Activated naive CD8-positive, alpha-beta T cell treated with anti-CD3 and anti-CD28 coated beads, Interleukin-2, amount 10 ng/mL, durations not matched to agents 7 days and 5 days (primary cell): ENCODE measurements at places on chromosomes 6 and 20. TPM values are rescaled to one million over a fixed set of nuclear protein-coding genes. Genes with fewer than 3 reads are reported as not detected.

DNA sequence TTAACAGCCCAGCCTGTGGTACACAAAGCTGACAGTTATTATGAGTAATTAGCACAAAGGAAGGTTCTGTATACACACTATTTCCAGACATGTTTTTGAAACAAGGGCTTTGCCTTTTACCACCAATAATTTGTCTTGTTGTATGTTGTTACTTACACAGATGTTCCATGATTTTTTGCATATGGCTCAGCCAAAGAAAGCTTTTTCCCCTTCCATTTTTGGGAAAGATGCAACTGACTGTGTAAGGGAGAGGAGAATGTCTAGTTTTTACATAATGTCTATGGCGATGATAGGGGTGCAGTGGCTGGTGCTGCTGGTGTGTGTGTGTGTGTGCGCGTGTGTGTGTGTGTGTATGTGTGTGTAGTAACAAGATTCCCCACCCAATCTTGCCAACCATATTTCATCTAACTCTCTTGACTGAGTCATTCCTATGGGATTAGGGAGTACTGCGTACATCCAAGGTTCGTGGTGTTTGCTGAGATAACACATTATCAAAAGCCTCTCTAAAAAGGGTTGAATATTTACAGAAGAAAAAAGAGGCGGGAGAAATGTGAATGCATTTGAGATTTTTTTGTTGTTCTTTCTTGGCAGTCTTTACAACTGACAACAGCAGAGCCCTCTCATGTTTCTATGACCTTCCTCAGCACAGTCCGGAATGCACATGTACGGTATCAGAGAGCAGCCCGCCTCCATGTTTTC is 192.2 kb downstream of the GMPR start:
- no peaks in the 10 kb centered on the region for H3K27me3 ChIP-seq
- H3K4me1 ChIP-seq, result peaks cover 17% of the 10 kb centered on the region
- no peak overlapping the region for H3K27ac ChIP-seq
- no peak for DNase-seq
- H3K36me3 ChIP-seq, result peaks cover 20% of the 10 kb centered on the region

DNA sequence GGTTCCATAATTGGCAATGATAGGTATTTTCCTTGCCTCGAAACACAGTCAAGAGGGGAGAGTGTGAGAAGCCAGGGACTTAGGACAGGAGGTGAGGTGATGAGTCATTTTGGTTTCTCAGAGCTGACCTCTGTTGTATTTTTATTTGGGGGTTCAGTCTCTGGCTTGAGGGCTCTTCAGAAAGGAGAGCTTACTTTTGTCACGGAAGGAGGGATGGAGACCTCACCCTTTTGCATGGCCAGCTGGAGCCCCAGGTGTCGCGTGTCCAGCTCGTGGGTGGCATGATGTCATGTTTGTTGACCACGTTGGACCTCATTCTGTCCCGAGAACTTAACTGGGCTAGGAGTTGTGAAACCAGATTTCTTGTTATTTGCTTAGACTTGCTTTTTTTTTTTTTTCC is 293.9 kb downstream of the QKI start:
- no peaks in the 10 kb centered on the region for H3K36me3 ChIP-seq
- no peak overlapping the region for H3K27ac ChIP-seq
- peaks cover 9% of the 10 kb centered on the region for H3K27me3 ChIP-seq
- H3K4me3 ChIP-seq, result no peak overlapping the region
- H3K4me1 ChIP-seq, result peaks cover 6% of the 10 kb centered on the region

GRCh38 chr20:37919389-37920040 is 16.6 kb downstream of the VSTM2L start:
- peaks cover 33% of the 10 kb centered on the region for H3K27me3 ChIP-seq
- H3K4me1 ChIP-seq, result peaks cover 13% of the 10 kb centered on the region
- no peak overlapping the region for H3K27ac ChIP-seq
- H3K36me3 ChIP-seq, result no peaks in the 10 kb centered on the region
- DNase-seq, result no peak

DNA sequence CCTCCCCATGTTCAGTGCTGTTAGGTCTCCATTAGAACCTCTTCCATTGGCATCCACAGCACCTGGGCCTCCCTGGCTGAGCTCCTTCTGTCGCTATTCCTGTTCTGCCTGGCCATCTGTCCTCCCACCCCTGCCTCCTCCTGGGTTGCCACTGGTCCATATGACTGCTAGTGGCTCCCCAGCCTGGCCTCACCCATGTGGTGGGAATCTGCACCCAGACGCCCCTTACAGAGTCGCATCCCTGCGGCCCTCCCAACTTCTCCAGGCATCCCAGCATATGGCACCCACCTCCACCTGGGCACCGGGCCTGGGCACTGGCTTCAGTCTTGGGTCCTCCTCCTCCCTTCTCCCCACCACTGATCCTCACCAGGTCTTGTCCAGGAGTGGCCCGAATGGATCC is 7.7 kb downstream of the CDC25B start:
- no peaks in the 10 kb centered on the region for H3K27me3 ChIP-seq
- no peak overlapping the region for H3K4me3 ChIP-seq
- DNase-seq, result no peak
- peaks cover 48% of the 10 kb centered on the region for H3K36me3 ChIP-seq

DNA sequence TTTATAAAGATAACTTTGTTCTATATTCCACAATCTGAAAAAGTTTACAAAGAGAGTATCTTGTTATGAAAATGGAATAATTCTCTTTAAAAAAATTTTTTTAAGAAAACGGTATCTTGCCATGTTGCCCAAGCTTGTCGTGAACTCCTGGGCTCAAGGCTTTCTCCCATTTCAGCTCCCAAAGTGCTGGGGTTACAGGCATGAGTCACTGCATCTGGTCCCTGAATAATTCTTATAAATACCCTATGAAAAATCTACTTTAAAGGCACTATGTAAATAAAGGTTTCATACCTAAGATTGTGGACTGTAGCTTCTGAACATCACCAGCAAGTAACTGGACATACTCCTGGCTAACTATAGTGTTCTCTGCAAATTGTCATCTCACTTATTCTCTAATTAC is 60.3 kb downstream of the SAMD3 start:
- H3K36me3 ChIP-seq, result peaks cover 52% of the 10 kb centered on the region
- peaks cover 3% of the 10 kb centered on the region for H3K4me1 ChIP-seq
- DNase-seq, result no peak
- H3K27me3 ChIP-seq, result no peaks in the 10 kb centered on the region
- H3K27ac ChIP-seq, result no peak overlapping the region
- no peak overlapping the region for H3K4me3 ChIP-seq

GJA10 gene
- total RNA-seq, result not detected

C20orf141 gene
- total RNA-seq, result not detected

TXLNB gene
- 0.69 TPM for total RNA-seq

SYCP2 gene
- 13.4 TPM for total RNA-seq

MRAP2 gene
- total RNA-seq, result not detected

MUC21 gene
- not detected for total RNA-seq

SLC44A4 gene
- total RNA-seq, result not detected

RAD21L1 gene
- total RNA-seq, result not detected

- H3K36me3 ChIP-seq, result peaks cover 9% of the 10 kb centered on the region
- no peak for DNase-seq
These were observed 108.5 kb upstream of the PRND start for GRCh38 chr20:4613184-4613583.

DNA sequence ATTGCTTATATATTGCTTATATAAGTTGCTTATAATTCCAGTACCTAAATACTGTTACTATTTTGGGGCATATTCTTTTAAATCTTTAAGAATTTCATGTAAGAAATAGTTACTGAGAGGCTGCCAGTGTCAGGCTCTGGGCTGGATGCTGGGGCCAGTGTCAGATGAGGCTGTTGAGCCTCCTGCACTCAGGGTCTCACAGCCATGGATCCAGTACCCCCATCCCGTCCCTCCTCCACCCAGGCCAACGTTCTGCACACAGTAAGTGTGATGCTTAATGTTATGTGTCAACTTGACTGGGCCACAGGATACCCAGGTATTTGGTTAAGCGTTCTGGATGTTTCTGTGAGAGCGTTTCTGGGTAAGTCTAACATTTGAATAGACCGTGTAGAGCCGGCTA is 119.5 kb upstream of the PMEPA1 start:
- no peak overlapping the region for H3K27ac ChIP-seq
- H3K4me1 ChIP-seq, result no peaks in the 10 kb centered on the region
- no peaks in the 10 kb centered on the region for H3K27me3 ChIP-seq
- no peak for DNase-seq

- no peaks in the 10 kb centered on the region for H3K4me1 ChIP-seq
- no peak for DNase-seq
- no peak overlapping the region for H3K27ac ChIP-seq
- H3K27me3 ChIP-seq, result no peaks in the 10 kb centered on the region
- no peak overlapping the region for H3K4me3 ChIP-seq
- no peaks in the 10 kb centered on the region for H3K36me3 ChIP-seq
These were observed 106.2 kb upstream of the NRSN1 start for GRCh38 chr6:24019830-24020229.

GRCh38 chr20:21312813-21313474 is 9.8 kb downstream of the XRN2 start:
- H3K4me1 ChIP-seq, result peaks cover 41% of the 10 kb centered on the region
- H3K27ac ChIP-seq, result no peak overlapping the region
- no peak for DNase-seq

DNA sequence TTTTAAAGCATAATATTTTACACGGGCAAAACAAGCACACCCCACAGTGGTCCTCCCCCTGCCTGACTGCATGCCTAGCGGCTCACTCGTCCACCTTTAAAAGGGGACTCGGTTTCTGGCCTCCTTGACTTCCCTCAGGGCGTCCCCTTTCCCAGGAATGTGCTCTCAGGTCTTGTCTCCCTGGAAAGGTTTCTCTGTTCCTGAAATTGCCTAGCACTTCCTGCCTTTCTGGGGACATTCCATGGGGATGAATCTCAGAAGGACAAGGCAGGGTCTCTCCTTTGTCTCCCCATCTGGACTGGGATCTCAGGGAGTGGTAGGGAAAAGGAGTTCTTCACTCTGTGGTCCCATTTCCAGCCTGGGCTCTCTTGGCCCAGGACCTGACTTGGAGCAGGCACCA is 4.9 kb downstream of the TCF15 start:
- H3K4me3 ChIP-seq, result no peak overlapping the region
- no peaks in the 10 kb centered on the region for H3K36me3 ChIP-seq
- H3K27ac ChIP-seq, result no peak overlapping the region
- DNase-seq, result no peak
- peaks cover 2% of the 10 kb centered on the region for H3K4me1 ChIP-seq

TRMT6 gene
- 15.1 TPM for total RNA-seq

TREML2 gene
- total RNA-seq, result 14.9 TPM

ZNF391 gene
- 4.2 TPM for total RNA-seq

GRCh38 chr6:108541843-108542759 is 18.6 kb upstream of the FOXO3 start:
- H3K36me3 ChIP-seq, result peaks cover 2% of the 10 kb centered on the region
- peaks cover 19% of the 10 kb centered on the region for H3K4me1 ChIP-seq
- H3K27me3 ChIP-seq, result peaks cover 12% of the 10 kb centered on the region
- DNase-seq, result peak; percentile 55
- no peak overlapping the region for H3K27ac ChIP-seq
